ENCODE measurements at places on chromosomes 2 and 18.

GRCh38 chr2:51299370-51299769, 267.4 kb upstream of the NRXN1 start:
- DNase-seq = no peak

GRCh38 chr2:71347517-71347916, 15.9 kb downstream of the ZNF638 start:
- DNase-seq = no peak

GRCh38 chr18:75489493-75490190, 62.1 kb upstream of the SMIM21 start:
- no peak for DNase-seq

DNA sequence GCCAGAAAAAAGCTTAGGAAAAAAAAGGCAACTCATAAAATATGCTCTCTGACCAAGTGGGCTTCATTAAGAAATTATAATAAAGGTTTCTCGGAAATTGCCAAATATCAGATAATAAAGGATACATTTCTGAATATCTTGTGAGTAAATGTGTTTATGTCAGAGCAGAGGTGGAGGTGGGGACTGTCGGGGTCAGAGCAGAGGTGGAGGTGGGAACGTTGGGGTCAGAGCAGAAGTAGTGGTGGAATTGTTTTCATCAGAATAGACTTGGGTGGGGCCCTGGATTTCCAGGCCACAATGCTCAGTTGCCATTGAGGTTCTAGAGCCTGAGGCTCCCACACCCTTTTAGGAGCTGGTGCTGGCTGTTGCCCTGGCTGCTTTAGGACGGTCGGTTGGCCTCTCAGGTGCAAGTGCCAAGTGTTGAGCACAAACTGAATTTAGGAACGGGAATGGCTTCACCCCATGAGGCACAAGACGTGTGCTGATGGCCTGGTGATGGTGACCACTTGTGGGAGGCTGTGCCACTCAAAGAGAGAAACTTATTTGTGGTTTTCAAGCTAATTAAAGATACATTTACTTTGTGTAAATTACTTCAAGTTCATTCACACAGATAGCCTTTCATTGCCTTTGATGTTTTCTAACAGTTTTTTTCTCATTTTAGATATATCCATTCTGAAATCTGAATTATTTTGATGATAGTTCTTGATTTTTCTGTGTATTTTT, 131.5 kb downstream of the ATP9B start:
- DNase-seq = peak; percentile 7

- no peak for DNase-seq
These were observed 325.1 kb upstream of the TANK start for GRCh38 chr2:160835166-160835565.

GRCh38 chr2:57981083-57981768, 65.4 kb upstream of the VRK2 start:
- no peak for DNase-seq

- no peak for DNase-seq
These were observed 67.5 kb upstream of the ZNF516 start for GRCh38 chr18:76562286-76563122.

DNA sequence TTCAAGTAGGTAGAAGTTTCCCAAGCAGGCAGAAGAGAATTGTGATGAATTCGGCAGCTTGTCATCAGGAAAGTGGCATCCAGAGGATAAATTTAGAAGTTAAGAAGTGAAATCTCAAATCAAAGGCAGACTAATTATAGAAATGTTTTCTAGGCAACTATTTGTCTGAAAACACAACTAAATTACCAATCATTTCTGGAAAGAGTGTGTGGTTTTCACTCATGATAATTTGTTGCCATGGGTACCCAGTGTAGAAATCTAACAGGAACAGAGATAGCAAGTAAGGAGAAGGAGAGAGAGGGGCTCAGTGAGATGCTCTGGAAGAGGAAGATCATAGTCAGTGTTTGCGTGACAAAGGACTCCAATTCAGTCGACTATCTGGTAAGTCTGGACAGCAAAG, 208.1 kb downstream of the NCKAP5 start:
- DNase-seq = no peak

DNA sequence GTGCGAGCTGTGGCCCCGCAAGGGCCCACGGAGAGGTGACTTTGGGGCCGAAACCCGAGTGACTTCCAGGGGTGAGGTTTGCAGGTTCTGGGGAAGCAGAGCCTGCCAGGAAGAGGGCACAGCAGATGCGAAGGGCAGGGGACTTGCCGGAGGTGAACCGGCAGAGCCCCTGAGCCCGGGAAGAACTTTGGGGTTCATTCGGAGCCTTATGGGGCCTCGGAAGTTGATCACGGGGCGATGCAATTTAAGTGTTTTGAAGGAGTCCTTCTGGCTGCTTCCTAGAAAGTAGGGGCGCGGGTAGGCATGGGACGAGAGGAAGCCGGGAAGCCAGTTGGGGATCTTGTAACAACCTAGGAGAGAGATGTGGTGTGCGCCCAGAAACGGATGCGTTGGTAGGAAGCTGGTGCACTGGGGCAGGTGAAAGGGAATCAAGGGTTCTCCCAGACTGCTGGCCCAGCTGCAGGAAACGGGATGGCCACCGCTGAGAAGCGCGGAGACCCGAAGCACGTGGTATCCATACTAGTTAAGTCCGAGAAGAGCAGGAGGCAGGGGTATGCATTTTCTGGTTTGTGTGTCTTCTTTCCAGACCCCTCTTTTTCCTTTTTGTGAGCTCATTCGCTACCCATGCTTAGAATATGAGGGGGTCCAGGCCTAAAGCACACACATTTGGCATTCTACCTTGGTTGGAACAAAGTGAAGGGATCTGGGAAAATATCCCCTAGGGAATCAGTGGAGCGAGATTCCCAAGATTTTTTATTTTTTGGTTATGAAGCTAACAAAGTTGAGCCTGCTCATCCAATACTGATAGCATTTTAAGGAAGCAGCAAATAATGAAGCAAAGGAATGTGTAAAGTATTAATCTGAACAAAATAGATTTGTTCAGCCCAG, 758 bp downstream of the SCLY start:
- DNase-seq = no peak

GRCh38 chr2:146481629-146482028, 1363.2 kb upstream of the ACVR2A start:
- no peak for DNase-seq

- DNase-seq = no peak
These were observed 8.6 kb downstream of the SPR start for GRCh38 chr2:72895759-72896281.

DNA sequence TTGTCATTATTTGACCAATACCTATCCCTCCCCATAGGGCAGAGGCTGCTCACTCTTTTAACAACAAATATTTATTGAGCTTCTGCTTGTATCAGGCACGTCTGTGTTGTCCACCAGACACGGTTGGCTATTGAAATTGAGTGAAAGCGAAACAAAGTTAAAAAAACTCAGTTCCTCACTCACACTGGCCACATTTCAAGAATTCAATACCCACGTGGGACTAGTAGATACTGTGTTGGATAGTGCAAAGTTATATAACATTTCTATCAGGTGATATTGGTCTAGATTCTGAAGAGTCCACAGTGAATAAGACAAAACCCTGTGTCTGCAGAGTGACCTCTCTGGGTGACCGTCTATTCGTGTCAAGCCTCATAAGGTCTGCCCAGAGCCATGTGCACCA, 43.9 kb upstream of the GALR1 start:
- DNase-seq = no peak

- peak; percentile 87 for DNase-seq
These were observed at the start of gene STAT4 for GRCh38 chr2:191150600-191151330. Gene STAT4, minus strand, starts transcription at chr2:191150994. Its CDS starts 2,791 bp downstream, at chr2:191148203.

GRCh38 chr2:6975988-6976387, 58.8 kb downstream of the RNF144A start:
- DNase-seq = no peak

DNA sequence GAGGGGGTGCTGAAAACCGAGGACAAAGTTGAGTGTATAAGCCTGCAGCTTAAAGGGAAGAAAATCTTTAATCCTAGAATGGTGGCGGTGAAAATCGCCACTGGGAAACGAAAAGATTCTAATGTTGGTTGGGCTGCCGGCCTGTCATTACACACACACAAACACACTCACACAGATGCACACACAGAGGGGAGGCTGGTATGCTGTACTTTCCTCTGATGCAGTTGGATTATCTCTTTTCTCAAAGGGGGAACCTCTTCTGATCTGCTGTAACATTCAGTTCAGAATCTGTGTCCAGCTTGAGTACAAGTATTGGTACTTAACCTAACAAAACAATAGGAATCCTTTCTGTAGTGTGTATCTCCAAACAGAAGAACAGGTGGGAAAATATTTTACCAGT, 39.0 kb downstream of the ANXA4 start:
- no peak for DNase-seq

GRCh38 chr2:54704688-54705605, 18.5 kb upstream of the EML6 start:
- DNase-seq = no peak

DNA sequence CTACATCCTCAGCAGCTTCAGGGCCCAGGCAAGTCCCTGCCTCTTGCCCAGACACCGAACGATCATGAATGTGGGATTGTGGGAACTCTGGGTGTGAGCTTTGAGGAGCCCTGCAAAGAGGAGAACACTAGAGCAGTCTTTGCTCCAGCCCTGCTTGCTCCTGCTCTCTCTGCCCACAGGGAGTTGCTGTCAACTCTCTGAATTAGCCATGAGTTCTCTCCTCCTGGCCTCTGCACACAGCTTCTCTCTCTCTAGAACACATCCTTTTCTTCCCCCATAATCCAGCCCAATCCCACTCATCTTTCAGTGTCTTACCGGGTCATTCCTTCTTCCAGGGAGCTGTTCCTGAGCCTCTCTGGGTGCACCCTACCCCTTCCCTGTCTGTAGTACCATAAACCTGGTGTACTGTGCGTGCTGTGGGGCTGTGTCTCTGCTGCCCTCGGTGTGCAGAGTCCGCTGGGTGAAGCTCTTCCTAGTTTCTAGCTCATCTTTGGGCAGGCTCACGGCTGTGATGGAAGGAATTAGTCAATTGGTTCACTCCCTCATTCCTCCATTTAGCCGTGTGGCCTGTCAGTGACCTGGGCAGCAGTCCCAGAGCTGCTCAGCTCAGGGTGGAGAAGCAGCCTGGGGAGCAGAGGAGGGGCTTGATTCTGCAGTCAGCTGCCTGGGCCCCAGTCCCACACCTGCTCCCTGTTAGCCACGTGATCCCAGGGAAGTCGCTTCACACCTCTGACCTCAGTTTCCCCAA, 132.9 kb upstream of the HDAC4 start:
- no peak for DNase-seq

GRCh38 chr2:160043265-160043664, 19.1 kb downstream of the PLA2R1 start:
- no peak for DNase-seq

DNA sequence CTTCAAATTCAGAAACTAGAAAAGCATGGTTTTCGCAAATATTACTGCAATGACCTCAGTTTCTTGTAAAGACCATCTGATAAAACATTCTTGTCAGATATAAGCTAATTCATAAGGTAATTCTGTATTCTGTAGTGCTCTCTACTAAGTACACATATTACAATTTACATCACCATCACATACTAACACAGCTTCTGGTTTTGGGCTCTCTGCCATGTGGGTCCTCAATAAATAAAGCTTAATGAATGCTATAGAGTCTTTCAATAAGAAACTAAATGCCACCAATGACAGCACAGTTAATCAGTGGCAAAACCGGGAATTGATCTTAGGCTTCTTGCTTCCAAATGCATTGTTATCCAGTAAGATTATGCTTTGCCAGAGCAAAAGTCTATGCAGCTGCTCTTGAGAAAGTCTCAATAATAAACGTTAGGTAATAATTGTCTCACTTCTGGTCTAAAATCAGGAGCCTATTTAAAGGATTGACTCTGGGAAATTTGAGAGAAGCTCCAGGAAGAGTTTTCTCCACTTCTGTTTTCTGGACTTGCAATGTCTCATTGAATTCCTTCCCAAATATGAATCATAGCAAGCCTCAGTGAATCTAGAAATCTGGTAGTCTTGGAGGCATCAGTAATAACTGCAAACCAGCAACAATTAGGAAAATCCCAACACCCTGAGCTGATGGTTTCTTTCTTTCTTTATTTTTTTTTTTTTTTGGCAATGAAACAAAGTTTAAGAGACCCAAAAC, 67.9 kb upstream of the RAPGEF4 start:
- no peak for DNase-seq

GRCh38 chr2:70956141-70956540, 20.4 kb downstream of the ATP6V1B1 start:
- DNase-seq = no peak

DNA sequence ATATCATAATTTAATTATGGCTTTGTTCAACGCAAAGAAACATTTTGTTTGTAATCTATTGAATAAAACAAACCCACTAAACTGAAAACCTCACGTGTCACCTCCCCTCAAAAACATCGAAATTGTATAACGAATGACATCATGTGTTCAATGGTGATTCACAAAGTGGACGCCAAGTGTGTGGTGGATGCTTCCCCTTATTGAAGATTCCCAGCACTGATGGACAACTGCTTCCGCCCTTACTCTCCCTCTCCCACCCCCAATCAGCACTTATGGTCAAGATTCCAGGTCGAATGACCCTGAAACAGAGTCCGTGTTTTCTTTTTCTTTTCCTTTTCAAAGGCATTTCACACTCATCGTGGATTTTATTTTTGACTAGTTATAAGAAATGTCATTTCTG, 383.0 kb upstream of the SMIM21 start:
- DNase-seq = no peak

- no peak for DNase-seq
These were observed 84.7 kb upstream of the PELI1 start for GRCh38 chr2:64228918-64229317.

DNA sequence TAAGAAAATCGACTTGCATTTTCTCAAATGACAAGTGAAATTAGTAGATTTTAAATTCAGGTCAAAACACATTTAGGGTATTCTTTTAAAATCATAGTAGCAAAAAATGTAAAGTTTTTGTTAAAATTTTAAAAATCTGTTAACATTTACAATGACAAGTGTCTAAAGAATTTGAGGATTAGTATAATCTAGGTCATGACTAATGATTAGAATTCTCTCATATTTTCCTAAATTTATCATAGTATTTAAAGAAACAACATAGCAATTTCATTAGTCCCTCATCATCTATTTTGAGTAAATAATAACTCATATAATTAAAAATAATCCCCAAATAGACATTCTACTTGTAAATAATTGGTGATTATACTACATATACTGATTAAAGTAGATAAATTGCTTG, 23.6 kb downstream of the THUMPD2 start:
- DNase-seq = no peak

GRCh38 chr2:50615291-50615690, 416.6 kb downstream of the NRXN1 start:
- DNase-seq = no peak

GRCh38 chr2:17306706-17307105, 211.5 kb downstream of the RAD51AP2 start:
- no peak for DNase-seq

DNA sequence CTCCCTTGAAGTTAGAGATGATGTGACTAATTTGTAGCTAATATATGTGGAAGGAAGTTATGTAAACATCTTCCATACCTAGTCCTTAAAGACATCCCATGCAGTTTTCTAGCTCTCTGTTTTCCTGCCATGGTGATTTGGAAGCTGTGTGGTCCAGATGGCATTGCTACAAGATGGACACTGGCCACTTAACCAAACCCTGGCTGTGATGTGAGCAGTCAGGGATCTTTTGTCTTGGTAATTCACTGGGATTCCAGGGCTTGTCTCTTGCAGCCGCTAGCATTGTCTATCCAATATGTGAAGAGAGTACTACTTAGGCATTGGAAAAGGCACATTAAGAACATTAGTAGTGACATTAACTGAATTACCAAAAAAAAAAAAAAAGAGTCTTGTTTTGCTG, 139.9 kb upstream of the DOCK10 start:
- no peak for DNase-seq

Data from stimulated activated naive CD4-positive, alpha-beta T cell treated with Interleukin-2 at 50 U/mL for 16 hours (primary cell).